ENCODE measurements at places on chromosomes 2 and 18. TPM values are rescaled to one million over a fixed set of nuclear protein-coding genes. Genes with fewer than 3 reads are reported as not detected.
A peak's percentile ranks its signal among the peaks of the same experiment; 100 is the strongest.

DNA sequence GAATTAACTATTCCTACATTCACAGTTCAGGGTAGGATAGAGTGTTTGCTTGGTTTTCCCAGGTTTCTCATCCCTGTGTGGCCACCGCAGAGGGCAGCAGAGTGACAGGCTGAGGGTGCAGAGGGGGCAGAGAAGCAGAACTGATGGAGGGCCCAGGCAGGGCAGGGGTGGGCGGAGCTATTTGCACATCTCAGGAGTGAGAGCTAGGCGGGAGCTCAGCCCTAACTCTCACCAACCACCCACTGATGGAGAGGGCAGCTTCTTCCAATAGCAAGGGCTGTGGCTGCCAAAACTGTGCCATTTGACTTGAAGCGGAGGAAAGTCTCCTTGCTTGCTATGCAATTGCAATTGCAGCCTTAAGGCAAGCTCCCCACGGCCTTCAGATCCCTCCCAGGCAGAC, 12.0 kb upstream of the DARS1 start:
- no peak for DNase-seq

DNA sequence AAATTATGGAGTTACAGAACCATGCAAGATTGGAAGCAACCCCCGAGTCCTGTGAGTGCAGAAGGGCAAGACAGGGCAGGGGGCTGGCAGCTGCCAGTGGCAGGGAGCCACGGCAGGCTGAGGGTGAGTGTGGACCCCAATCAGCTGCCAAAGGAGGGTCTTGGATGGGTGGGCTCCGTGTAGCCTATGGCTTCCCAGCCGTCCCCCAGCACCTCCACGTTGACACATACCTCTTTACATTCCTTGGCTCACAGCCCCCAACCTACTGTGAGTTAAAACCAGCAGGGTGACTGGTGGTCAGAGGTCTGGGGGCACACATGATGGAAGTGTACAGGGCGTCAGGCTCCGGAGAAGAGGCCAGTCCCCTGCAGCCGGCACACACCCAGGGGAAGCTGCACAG, 60.9 kb upstream of the SALL3 start:
- peak; percentile 39 for DNase-seq

DNA sequence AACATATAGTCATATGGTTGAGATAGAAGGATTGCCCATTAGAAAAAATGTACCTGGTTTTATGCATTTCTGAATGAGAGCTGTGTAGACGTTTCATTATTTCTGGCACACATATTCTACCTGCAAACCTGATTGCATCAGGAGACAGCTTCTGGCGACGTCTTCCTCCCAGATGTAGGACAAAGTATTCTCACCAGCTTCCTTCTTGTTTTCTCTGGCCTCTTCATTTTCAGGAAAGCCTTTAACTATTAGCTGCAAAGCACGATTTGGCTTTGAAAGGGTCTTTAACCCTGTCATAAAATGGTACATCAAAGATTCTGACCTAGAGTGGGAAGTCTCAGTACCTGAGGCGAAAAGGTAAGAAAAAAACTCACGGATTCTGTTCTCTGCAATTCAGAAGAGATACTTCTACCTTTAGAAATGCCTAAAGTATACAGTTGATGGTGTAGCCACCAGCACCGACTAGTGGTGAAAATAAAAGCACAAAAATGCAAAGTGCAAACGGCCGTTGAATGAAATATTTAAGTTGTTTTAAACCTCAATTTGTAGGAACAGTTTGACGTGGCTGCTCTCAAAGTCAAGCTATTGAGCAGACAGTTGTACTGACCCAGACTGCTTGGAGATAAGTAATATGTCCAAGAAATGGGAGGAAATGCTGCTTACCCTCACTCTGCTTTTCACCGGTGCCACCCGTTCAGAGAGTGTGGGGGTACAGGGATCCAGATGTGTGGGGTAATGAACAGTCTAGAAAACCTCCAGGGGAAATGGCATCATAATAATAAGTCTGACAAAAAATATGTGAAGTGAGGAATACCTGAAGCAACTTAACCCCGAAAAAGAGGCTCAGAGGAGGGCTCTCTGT, 20.2 kb downstream of the IL18RAP start:
- no peak for DNase-seq

- no peak for DNase-seq
These were observed 984 bp downstream of the CCDC88A start for GRCh38 chr2:55418512-55419232.

DNA sequence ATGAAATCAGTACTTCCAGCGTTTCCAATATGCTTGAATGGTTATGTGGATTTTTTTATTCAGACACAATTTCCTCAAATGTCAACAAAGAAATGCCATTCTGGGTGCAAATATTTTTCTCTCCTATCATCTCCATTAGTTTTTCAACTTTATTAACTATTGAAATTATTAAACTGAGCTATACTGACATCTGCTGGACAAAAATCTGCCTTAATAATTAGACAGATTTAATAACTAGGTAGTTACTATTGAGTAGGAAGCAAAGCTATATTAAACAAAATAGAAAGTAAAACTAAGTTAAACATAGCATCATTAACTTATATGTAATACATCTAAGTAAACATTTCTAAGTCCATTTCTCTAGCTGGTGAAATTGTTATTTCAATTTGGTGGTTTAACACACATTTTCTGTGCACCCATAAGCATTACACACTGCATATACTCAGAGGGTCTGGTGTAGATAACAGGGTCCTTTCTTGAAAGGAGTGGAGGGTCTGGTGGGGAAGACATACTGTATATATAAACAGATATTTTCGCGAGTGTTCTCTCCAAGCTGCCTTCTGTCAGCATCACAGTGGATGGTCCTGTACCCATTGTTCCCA, 77.0 kb downstream of the LANCL1 start:
- DNase-seq = no peak

DNA sequence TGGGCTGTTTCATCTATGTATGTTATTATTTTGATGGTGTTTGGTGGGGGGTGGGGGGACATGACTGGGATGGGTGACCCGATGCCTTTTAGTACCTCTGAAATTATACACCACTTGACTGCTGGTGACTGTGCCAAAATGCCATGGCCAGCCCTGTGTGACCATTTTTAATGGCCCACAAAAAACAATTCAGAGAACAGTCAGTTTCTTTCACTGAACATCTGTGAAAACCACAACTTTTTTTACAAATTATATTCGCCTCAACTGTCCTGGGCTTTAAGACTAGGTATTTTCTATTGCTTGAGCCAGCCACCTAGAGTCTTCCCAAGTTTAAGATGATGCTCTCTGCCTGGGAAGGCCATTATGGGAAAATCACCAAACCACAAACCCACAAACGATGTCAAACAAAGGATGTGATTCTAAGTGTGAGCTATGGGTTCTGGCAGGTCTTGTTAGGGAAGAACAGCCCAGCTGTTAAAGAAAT, 33.9 kb downstream of the FN1 start:
- DNase-seq = no peak

DNA sequence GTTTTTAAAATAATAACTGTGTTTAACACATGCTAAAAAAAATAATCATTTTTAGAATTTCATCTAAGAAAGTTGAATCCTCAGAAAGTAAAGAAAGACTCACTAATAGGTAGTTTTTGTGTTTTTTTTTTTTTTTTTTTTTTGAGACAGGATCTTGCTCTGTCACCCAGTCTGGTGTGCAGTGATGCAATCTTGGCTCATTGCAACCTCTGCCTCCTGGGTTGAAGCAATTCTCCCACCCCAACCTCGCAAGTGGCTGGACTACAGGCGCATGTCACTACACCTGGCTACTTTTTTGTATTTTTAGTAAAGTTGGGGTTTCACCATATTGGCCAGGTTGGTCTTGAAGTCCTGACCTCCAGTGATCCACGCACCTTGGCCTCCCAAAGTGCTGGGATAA, 7.1 kb downstream of the CKAP2L start:
- no peak for DNase-seq

DNA sequence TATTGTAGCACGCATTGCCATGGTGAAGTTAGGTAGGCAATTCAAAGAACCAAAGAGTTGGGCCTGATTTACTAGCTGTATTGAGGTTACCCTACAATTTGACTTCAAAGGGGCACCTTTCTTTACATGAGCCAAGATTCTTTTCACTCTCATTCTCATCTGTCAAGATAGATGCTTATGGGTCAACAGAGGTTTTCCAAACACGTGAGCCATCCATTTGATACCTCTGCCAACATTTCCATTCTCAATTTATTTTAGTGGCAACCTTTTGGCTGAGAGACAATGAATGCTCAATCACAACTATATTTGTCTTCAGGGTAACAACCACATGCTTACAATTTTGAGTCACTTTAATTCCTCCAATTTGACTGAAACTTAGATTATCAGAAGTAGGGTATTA, 370.6 kb upstream of the CDH20 start:
- no peak for DNase-seq

- no peak for DNase-seq
These were observed 567.2 kb downstream of the TMX3 start for GRCh38 chr18:68147728-68148127.

DNA sequence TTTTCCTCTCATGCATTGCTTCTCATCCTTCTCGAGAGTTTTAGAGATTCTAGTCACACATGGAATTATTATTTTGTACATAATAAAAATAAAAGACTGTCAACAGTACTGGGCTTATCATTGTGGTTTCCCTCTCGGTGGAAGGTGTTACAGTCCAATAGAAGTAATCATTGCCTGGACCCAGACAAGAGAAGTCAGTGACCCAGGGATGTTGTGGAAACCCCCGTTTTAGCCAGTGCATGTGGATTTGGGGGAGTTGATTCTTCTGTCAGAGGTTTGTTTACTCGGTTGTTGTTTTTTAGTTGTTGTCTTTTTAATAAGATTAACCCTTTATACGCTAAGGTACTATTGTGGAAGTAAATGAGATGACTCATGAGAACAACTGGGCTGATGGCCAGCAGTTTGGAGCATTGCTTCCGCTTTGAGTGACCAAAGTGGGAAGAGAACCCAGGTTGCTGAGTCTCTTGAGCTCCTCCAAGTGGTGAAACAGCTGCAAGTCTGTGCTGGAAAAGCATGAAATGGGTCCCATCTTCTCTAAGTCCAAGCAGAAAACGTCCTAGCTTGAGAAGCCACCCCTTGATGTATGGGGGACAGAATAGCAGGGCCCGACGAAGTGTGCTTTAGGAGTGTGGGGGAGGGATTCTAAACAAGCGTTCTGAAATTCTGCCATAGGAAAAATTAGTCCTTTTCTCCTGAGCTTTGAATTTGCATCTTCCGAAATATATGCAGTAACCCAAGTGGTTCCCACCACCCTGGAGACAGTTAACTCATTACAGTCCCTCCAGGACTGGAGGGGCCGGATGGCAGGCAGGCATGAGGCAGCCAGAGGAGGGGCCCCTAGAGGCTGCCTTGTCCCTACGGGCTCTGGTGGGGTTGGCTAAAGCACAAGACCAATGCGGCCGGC, 61.8 kb upstream of the GPR45 start:
- peak; percentile 82 for DNase-seq

DNA sequence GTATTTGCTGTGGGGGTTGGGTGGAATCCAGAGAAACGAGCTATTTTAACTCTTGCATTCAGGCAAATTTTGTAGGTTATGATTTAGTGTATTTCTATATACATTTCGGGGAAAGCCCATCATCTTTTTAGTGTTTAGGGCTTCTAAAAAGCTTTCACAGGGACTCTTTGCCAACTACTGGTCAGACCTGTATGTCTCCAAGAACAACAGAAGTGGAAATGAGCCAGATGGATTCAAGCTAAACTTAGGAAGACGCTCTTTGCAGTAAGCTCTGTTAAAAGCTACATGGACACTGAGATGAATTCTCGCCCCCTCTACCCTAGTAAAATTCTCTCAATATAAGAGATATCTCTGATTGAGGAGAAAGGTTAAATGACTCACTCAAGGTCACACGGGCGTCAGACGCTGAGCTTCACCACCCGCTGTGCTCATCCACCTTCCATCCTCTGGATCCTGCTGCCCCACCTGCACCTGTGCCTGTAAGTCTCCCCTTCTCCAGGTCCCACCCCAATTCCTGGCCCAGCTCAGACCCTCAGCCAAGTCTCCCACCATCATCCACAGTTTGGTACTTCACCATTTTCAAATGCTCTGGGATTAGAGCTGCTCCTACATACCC, 85.6 kb downstream of the MARCHF4 start:
- DNase-seq = no peak

DNA sequence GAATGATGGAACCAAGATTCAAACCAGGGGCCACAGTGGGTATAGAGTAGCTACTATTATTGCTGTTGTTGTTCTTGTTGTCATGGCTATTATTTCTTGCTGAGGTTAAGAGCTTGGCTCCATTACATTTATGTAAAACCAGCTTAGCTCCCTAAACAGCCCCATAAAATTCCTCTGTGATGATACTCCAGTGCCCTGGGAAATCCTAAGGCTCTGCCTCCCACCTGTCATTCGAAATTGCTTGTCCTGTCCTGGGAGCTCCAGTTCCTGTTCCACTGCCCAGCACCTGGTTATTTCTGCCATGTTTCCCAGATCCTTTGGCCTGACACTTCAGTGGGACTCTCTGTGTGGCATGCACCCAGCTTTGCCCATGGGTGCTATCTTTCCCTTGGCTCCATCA, 27.8 kb upstream of the NCOA1 start:
- DNase-seq = no peak

GRCh38 chr2:127407661-127408003, 10.6 kb upstream of the PROC start:
- no peak for DNase-seq

DNA sequence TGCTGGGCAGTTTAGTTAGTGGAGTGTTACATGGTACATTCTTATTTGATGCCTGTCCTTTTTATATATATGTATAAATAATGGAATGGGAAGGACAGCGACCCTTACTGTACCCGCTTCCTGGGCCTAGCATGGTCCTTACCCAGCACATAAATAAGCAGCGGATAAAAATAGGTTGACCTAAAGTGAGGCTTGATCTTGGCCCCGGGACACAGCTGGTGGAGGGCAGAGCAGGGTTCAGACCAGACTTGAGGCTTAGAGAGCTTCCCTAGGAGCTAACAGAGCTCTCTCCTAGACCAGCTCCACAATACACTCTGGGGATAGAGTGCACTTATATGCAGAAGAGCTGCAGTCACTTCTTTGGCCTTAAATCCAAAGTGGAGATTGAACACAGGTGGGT, 46.9 kb upstream of the RPL31 start:
- peak; percentile 41 for DNase-seq

DNA sequence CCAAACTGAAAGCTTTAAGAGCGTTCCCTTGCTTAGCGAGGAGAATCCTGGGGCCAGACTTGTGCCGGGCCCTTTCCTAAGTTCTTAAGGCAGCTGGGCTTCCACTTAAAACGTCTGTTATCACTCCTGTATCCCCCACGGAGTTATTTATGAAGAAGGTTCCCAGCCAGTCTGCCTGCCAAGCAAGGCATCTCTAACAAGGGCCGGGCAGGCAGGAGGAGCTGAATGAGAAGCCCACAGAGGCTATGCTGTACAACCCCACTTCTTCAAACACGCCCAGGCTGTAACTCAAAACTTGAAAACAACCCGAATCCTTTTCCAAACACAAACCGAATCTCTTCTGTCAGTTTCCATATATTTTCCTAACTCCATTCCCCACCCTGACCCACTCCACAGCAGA, 39.0 kb upstream of the ZFP36L2 start:
- peak; percentile 69 for DNase-seq

GRCh38 chr2:133986081-133986837, 267.6 kb upstream of the MGAT5 start:
- DNase-seq = no peak

Gene SPHKAP
- total RNA-seq = not detected

Gene SLC19A3
- total RNA-seq = 0.36 TPM

Gene FBXO48
- total RNA-seq = 0.88 TPM

Gene NFATC1
- total RNA-seq = 6.2 TPM

Gene ATP6V1C2
- under 0.01 TPM for total RNA-seq

Gene CD207
- total RNA-seq = not detected

Gene OTOS
- total RNA-seq = not detected

Gene PLCD4
- 2.5 TPM for total RNA-seq

Gene EVX2
- total RNA-seq = under 0.01 TPM

Gene IL36G
- total RNA-seq = not detected

Gene RAB1A
- 78.1 TPM for total RNA-seq

Gene MC2R
- not detected for total RNA-seq

Gene PXDN
- total RNA-seq = 324 TPM

Gene TWSG1
- 88.7 TPM for total RNA-seq

Gene BBS5
- total RNA-seq = 5.8 TPM

Measured in osteoblast (primary cell).